Naive thymus-derived CD4-positive, alpha-beta T cell (primary cell): ENCODE measurements at places on chromosomes 3 and 15. TPM values are rescaled to one million over a fixed set of nuclear protein-coding genes. Genes with fewer than 3 reads are reported as not detected.

Gene SLC38A3
- total RNA-seq = 1.8 TPM

Gene PLA1A
- total RNA-seq = not detected

GRCh38 chr3:51176923-51177322, 208.2 kb upstream of the MANF start:
- DNase-seq = no peak

DNA sequence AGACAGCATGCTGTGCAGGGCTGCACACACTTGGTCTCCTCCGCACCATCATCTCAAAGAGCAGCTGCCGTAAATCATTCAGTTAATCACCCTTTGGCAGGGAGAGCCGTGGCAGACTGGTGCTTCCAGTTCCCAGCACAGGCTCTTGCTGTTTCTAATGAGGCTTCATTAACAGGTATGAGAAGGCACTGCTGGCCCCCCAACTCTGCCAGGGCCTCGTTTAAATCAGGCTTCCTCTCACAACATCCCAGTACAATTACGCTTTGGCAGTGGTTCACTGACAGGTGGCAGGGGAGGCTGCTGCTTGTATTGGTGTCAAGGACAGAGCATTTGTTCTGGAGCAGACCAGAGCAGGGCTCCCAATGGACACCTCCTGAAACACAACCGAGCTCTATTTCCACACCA, 77.1 kb downstream of the BFSP2 start:
- DNase-seq = no peak

- DNase-seq = no peak
Measured at GRCh38 chr15:68627476-68627875, 48.7 kb downstream of the CORO2B start.

DNA sequence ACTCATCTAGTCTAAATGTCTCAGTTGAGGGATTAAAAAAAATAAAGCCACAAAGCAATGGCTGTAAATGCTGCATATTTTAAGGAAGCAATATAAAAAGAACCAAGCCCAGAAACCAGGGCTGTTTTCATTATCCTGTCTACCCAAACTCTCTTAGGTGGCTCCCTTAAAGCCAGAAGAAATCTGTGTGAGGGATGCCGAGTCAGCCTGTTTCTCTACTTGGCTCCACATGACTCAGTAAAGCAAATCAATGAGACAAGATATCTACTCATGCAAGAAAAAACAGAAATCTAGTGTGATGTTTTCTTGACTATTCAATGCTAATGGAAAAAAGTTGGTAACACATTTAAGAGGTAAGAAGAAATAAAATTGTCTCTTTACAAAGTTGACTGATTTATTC, 296.2 kb downstream of the ZBTB20 start:
- no peak for DNase-seq

DNA sequence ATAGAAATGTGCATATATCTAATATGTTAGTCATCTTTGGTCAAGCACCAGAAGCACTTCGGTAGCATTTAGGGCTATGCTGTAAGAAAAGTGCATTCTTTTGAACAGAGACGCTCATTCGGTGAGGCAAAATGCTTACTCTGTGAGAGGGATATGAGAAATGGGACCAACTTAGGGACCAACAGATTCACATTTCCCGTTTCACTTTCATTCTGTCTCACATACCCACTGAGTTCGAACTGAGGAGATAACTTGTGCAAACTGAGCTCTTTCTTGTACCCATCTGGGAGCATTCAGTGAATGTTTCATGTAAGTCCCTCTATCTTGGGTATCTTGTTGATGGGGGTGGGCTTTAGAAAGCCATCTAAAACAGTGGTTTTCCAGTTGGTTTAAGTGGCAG, 135.3 kb downstream of the FEZF2 start:
- no peak for DNase-seq
